ENCODE measurements at places on chromosomes 2 and 18. TPM values are rescaled to one million over a fixed set of nuclear protein-coding genes. Genes with fewer than 3 reads are reported as not detected.

- DNase-seq, result no peak
Observed at GRCh38 chr18:63067939-63068338, 251.6 kb downstream of the BCL2 start.

DNA sequence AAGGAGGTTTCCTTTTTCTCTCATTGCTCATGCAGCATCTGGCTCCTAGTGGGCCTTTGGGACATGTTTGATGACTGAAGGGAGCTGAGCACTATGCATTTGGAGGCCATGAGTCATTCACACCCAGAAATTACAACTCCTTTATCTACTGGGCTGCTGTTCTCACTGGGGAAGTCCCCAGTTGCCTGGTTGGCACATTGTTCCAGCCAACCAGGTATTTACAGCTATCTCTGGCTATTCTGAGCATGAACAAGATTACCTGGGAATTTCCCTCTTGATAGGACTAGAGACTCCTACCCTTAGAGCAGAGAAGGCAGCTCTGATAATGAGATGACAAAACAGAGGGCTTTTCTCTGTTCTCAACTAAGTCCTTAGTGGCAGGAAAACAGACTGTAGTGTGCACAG lies 206.5 kb downstream of the SETBP1 start:
- DNase-seq, result no peak

- DNase-seq, result no peak
Observed at GRCh38 chr2:230010501-230010900, 58.2 kb downstream of the SLC16A14 start.

- no peak for DNase-seq
Observed at GRCh38 chr18:28715206-28715605, 538.3 kb upstream of the CDH2 start.

DNA sequence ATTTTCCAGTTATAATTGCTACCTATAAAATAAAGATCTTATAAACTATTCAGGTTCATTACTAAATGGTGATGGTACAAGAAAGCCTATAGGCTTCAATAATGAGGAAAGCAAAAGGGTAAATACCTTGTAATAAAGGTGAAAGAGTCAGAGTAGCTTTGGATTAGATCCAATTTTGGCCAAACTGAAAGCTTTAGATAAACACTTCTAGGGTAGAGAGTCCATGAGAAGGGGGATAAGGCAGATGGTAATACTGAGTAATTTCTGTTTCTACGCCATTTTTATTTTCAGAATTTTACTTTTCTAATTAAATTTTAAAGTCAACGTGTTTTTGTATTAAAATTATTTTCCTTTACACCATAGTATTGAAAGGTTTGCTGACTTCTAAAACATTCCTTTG lies 9.4 kb downstream of the CASP8 start:
- DNase-seq, result no peak

GRCh38 chr2:42925742-42926433 lies 133.5 kb upstream of the HAAO start:
- no peak for DNase-seq

- no peak for DNase-seq
Observed at GRCh38 chr2:145206496-145207281, 686.8 kb upstream of the ZEB2 start.

DNA sequence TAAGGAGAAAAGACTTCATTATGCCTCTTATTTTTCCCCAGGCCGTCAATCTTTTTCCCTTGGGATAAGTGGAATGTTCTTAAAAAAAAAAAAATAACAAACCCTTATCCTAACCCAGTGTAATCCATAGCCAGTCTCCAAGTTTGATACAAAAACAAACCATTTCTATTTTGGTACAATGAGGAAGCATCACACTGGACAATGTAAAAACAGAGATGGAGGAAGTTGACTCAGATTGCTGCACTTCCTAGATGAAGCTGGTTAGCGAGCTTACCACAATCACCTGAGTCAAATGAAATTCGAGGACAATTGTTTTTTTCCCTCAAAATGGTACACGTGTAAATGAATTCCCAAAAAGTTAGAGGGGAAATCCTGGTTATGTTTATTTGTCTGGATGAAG lies 259.7 kb downstream of the TCF4 start:
- no peak for DNase-seq

DNA sequence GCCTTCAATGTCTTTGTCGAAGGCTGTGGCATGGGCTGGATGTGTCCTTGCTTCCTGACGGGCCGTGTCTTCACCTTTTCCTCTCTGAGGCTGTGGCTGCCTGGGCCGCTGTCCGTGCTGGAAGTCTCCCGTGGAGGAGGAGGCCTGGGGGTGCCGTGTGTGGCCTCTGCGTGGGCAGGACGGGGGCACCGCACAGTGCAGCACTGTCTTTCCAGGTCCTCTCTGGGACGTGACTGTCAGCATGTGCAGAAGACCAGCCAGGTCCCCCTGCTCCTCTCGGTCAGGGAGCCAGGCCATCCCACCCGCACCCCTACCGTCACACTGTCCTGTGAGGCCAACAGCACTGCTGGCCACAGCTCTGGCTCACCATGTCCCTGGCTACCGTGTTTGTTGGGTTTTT lies 64.4 kb upstream of the ZNF236 start:
- no peak for DNase-seq

DNA sequence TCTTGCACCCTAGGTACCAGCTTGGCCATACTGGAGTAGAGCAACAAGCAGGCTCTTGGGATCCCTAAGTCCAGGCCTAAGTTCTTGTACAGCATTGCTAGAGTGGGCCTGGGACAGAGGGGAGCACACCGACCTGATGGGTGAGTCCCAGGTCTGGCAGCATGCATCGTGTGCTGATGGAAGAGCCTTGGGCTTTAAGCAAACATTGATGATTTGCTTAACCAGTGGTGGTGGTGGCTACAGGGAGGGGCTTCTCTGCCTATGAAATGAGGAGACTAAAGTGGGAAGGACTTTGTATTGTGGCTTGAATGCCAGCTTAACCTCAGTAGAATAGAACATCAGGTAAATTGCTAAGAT lies 39.2 kb upstream of the UXS1 start:
- DNase-seq, result no peak

GRCh38 chr18:26546170-26546874 lies 2.0 kb downstream of the KCTD1 start:
- no peak for DNase-seq

Gene ALPP
- total RNA-seq, result not detected

Gene GRHL1
- total RNA-seq, result 15.1 TPM

Gene TFPI
- total RNA-seq, result 223 TPM

Gene CTLA4
- total RNA-seq, result not detected

Gene CASP10
- total RNA-seq, result 14.3 TPM

Gene TUBA4B
- not detected for total RNA-seq

Gene SERPINB5
- total RNA-seq, result not detected

Gene KHK
- 1.6 TPM for total RNA-seq

Gene INHA
- 1.1 TPM for total RNA-seq

Gene SP9
- not detected for total RNA-seq

Gene C2orf80
- not detected for total RNA-seq

Gene TUBB8B
- not detected for total RNA-seq

Gene USP34
- total RNA-seq, result 124 TPM
